ENCODE measurements at places on chromosomes 4 and X.

- DNase-seq, result no peak
These were observed 1498.1 kb upstream of the PCDH10 start for GRCh38 chr4:131650951-131651350.

- no peak for DNase-seq
These were observed 588 bp downstream of the ART3 start for GRCh38 chr4:76074993-76075600.

DNA sequence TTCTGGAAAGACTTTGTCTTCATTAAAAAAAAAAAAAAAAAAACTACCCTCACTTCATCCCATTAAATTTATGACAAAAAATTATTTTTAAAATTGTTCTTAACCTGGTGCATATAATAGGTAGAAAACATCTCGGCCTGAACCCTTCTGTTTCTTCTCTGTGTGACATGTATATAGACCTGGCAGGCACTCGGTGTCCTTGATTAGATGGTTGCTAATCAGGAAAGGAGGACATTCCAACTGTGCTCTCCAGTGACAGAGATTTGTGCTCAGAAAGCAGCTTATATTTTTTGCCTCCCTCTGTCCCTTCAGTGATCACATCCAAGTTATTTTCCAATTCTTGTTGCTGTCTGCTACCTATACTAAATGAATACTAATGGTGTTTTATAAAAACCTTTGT is 355.6 kb downstream of the CBLL2 start:
- no peak for DNase-seq

DNA sequence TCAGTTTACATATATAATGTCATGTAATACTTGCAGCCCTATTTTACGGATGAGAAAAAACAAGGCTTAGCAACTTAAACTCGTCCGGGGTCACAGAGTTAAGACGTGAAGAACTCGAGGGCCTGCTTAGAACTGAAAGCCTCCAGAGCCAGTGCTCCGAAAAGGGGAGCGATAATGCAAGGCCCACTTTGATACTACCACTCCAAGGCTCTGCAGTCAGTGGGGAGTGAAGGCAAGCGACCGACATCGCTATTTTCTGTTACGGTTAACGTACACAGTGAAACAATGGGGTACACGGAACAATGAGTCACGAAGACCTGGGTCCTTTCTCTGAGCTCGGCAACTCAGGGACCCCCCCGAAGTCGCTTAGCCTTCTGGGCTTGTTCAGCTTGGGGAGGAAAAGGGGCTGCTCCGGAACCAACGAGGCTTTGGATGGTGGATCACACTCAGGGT is 965 bp downstream of the PPA2 start:
- DNase-seq, result no peak

GRCh38 chr4:88735564-88735963 is 37.9 kb upstream of the NAP1L5 start:
- no peak for DNase-seq

GRCh38 chr4:12050357-12050756 is 621.7 kb upstream of the HS3ST1 start:
- no peak for DNase-seq

GRCh38 chr4:32268863-32269262 is 1548.7 kb downstream of the PCDH7 start:
- DNase-seq, result no peak

DNA sequence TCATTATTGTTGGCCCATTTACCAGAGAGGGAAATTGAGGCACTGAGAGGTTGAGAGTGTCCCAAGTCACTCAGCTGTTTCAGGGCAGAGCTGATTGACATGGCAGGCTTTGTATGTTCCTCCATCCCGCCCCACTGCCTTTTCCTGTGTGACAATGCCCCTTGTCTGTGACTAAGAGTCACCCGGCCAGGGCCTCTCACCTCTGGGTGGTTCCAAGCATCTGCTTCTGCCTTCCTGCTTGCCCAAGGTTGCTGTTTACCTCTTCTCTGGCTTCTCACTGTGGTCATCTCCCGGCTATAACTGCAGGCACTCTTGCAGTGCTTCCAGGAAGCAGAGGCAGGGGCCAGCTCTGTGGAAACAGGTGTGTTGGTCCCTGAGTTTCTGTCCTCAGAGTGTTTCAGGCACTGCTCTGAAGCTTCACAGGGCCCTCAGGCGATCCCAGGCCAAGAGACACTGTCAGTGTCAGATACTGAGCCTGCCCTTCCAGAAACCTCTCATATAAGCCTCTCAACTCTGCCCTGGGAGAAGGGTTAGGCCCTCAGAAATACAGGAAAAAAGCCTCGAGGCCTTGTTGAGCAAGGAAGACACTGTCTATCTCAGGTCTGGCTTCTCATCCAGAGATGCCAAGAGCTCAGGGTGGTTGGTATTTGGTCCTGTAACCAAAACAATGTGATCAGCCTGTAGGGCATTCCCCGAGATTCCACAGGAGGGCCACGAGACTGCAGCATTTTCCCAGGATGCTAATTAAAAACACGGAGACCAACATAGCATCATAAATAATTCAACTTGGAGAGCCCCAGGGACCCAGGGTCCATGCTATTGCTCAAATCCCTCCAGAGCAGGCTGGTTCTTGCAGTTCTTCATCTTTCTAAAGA is 42.0 kb upstream of the PROM1 start:
- no peak for DNase-seq

DNA sequence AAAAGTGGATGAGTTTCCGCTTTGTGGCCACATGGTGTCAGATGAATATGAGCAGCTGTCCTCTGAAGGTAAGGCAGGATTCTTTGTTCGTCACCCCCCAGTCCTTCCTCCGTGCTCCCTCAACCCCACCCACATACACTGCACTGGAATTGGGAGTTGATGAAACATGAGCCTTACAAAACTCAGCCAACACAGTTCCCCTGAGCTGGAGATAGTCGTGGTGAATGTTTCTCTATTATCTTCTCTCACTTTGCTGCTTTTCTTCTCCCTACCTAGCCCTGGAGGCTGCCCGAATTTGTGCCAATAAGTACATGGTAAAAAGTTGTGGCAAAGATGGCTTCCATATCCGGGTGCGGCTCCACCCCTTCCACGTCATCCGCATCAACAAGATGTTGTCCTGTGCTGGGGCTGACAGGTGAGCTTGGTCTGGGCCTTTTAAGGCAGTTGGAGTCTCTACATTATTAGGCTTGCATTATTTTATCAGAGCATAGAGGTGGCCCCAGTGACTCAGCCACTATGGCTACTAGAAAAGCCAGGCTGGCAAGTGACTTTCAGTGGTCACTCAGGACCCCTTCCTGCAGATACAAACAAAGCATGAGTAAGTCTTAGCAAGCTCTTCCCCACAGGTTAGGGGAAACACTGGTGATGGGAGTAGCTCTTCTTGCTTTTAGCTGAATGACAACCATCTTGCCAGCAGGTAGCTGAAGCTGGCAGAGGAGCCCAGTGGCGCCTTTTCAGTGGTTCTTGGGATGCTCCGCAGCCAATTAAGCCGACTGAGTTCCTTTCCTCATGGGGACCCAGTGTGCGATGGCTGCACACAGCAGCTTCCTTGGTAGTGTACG is 1.6 kb downstream of the RPL10 start:
- no peak for DNase-seq

- no peak for DNase-seq
These were observed 44.9 kb downstream of the AFAP1 start for GRCh38 chr4:7894677-7895181.

GRCh38 chr4:82745173-82745842 is 53.3 kb downstream of the SCD5 start:
- DNase-seq, result no peak

DNA sequence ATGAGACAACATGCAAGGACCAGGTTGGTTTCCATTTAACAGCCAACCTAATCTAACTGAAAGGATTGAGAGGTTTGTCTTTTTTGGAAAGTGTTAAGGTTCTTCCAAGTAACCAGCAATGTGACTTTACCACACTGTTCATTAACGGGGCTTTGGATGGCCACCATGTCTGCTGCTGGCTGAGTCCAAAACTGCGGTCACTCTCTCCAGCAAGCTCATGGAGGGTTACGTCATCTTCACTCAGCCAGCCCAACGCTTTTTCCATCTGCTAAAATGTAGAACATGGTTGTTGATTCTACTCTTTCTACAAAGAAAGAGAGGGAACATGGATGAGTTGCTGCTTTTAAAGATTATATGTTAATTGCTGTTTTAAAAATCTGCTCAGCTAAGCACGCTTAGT is 11.0 kb downstream of the PKD2 start:
- DNase-seq, result no peak

Measured in stimulated activated naive CD8-positive, alpha-beta T cell treated with anti-CD3 and anti-CD28 coated beads, Interleukin-15, amount 100 ng/mL, for 72 hours (primary cell).